Activated naive CD4-positive, alpha-beta T cell treated with Interleukin-2 at 50 U/mL for 16 hours (primary cell): ENCODE measurements at places on chromosomes 1 and 21.

DNA sequence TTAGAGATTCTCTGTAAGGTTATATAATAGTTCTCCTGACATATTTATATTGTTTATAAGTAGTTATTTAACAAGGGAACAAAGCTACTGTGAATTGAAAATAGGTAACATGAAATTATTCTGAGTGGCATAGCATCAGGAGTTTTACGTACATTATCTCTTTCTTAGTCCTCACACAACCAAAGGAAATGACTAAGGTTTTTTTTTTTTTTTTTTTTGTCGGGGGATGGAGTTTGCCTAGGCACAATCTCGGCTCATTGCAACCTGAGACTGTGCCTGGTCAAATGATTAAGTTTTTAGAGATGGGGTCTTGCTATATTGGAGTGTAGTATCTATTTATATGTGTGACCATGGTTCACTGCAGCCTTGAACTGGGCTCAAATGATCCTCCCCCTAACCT is 24.9 kb downstream of the TMED5 start:
- DNase-seq, result no peak

DNA sequence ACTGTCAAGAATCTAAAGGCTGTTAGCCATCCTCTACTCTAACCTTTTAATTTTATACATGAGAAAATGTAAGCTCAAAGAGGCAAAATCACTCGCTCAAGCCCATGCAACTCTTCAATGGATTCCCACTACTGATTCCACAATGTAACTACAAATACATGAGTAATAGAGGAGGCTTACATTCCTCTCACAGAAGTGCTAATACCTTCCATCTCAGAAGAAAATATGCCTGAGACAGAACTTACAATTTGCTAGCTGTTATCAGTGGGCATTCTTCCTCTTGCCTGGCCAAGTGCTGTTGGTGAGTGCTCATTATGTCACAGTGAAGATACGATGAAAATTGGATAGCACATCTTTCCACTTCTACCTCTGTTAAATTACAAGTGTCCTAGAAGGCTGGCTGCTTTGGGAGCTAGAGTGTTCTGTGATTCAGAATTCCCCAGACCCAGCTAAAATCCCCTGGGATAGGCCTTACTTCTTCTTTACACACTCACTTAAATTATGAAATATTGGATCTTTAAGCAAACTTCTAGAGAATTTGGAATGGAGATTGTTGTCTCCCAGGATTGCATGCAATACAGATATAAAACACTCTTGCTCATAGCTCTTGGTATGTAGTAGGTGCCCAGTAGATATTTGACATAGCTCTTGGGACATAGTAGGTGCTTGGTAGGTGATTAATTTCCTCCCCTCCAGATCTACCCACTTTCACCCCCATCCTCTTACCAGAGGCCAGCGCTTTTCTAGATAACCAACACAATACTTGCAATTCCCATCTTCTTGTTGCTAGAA is 24.1 kb downstream of the BCL9 start:
- no peak for DNase-seq

DNA sequence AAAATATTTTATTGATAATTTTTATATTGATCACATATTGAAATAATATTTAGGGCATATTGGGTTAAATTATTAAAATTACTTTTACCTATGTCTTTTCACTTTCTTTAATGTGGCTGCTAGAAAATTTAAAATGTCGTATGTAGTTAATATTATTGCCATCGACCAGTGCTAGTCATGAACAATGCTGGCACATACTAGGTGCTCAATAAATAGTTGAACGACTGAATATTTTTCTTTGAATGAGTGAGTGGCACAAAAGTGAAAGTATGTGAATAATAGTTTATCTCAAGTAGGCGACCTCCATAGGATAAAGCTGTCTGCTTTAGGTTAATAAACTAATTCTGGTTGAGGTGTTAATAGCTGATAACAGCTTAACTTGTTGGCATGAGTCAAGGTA is 150.8 kb upstream of the FGGY start:
- DNase-seq, result no peak

GRCh38 chr1:42170779-42171621 is 6.5 kb upstream of the GUCA2A start:
- no peak for DNase-seq

GRCh38 chr1:206636671-206637070 is 1.3 kb downstream of the DYRK3 start:
- no peak for DNase-seq

- DNase-seq, result peak; percentile 12
Observed at GRCh38 chr1:19042675-19043578, 86.5 kb upstream of the IFFO2 start.

DNA sequence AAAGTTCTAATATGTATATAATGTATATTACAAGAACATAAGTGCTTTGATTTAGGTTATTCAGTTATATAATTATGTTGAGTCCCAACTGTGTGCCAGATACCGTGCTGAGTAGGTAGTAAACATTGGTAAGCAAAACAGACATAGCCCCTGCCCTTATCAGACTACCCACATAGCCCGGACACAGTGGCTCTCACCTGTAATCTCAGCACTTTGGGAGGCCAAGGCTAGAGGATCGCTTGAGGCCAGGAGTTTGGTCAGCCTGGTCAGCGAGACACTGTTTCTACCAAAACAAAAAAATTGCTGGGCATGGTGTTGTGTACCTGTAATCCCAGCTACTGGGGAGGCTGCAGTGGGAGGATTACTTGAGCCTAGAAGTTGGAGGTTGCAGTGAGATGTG is 30.7 kb downstream of the RNF11 start:
- no peak for DNase-seq

- no peak for DNase-seq
Observed at GRCh38 chr1:194717334-194717733, 1530.9 kb upstream of the B3GALT2 start.

- DNase-seq, result no peak
Observed at GRCh38 chr1:230464671-230465070, 38.5 kb upstream of the PGBD5 start.

- DNase-seq, result no peak
Observed at GRCh38 chr1:201399352-201400126, 415 bp upstream of the LAD1 start.

DNA sequence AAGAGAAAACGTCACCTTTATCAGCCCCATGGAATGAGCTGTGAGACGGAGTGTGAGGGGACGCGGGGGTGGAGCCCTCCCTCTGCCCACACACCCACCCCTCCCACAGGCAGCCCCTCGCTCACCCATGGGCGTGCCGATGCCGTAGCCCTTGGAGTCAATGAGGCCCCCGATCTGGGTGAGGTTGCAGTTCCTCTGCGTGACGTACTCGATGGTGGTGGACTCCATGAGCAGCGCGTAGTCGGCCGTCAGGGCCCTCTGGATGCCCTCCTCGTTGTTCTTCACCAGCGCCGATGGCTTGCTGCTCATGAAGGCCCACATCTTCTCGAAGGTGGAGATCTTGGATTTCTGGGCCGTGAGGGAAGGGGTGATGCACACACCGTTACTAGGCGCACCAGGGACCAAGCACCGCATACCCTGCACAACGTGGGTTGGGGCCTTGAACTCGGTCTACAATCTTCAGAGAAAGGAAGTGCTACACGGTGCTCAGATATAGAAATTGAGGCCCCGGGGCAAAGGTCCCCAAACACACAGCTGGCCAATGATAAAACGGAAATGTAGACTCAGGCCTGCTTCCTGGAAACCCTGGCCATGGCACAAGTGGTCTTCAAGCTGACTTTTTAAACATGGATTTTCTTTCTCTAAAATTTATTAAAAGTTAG is 228.2 kb downstream of the GRIK3 start:
- no peak for DNase-seq

DNA sequence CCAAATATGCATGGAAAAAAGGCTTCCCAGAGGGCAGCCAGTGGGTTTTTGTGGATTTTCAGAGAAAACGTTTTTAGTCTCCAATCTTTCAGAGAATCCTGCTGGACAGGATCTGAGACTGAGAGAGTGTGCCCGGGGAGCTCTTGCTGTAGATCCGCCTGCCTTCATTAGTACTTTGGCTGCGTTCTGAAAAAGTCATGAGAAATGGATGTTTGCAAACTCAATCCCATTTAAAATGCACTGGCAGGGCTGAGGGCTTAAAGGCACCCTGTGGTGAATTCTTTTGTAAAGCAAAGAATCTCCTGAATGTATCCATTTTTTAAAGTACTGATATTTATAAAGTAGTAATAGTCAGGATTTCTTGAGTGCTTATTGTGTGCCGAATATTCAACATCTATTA is 22.2 kb downstream of the FOXD2 start:
- DNase-seq, result no peak

DNA sequence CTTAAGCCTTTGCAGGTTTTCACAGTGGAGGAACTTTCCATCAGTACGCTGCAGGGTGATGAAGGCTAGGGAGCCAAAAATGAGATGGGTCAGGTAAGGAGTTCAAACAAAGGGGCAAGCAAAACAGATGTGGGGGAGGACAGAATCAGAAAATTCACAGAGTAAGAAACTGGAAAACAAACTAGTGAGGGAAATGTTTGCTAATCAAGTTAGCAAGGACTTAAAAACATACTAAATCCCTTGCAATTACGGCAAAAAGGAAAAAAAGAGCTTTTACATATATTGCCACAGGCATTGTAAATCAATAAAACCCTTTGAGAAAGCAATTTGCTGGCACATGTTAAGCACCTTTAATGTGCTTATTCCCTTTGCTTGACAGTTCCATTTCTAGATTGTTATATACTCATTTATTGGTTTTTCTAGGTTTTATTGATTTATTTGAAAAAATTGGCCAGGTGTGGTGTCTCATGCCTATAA is 45.8 kb upstream of the SERBP1 start:
- DNase-seq, result no peak

DNA sequence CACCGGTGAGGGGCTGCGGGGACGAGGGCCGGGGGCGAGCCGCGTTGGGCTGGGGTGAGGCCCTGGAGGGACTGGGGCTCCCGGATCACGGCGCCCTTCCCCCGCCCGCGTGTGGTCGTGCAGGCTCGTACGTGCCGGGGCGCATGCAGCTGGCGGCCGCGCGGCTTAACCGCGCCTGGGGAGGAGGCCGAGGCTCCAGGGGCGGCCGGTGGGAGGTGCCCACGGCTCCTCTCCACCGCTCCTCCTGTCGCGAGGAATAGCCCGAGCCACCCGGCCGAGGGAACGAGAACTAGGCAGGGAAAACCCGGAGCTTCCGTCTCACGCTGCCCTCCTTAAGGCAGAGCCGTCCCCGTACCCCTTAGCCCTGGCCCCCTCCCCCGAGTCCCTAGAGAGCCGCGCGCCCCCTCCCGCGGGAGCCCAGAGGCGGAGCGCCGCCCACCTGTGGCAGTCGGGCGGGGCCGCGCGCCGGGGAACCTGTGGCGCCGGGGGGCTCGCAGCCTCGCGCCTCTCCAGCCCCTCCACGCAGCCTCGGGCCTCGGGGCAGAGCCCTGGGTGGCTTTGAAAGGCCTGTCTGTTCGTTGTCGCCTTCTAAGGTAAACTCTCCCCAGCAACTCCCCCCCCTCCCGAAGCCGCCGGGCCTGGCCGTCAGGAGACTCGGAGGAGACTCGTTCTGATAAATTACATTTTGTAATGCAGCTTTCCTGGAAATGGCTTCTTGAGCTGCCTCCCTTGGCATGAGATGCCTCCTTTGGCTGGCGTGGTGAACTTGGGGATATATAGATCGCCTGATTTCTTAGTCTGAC is 746 bp downstream of the AK4 start:
- peak; percentile 36 for DNase-seq

DNA sequence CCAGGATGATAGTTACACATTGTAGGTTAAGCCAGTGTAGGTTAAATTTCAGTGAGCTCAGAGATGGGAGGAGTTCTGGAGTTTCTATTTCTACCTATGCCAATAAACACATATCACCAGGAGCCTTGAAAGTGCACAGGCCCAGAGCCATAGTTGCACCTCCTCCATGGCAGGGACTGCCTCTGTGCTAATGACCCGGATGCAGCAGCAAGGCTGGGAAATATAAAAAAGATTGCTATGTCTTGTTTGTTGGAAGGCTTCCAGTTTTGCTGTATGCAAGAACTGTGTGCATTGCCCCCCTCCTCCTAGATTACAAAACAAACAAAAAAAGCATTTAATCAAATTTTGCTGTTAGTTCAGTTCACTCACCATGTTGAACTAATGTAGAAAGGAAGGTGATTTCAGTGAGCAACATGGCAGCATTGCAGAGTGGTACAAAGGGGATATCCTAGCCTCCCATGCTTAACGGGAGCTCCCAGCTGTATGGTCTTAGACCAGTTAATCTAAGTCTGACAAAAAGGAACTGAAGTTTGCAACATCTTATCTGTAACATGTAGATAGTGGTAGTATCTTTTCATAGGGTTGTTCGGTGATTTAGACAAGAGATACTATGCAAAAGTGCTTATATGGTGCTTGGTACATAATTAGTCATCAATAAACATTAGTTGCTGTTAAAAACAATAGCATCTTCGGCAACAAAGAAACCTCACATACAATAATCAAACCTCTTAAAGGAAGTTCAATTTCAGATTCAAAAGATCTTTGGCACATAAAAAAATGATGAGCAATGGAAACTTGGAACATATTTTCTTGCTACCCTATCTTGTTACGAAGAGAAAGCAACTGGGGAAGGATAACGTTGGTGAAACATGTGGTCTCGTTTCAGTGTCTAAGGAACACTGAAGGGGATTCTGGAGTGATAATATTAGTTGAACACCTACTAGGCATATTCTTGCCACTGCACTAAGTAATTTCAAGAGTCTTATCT is 309.5 kb downstream of the ASTN1 start:
- DNase-seq, result no peak

- DNase-seq, result no peak
Observed at GRCh38 chr1:213122514-213122929, 71.5 kb downstream of the RPS6KC1 start.

DNA sequence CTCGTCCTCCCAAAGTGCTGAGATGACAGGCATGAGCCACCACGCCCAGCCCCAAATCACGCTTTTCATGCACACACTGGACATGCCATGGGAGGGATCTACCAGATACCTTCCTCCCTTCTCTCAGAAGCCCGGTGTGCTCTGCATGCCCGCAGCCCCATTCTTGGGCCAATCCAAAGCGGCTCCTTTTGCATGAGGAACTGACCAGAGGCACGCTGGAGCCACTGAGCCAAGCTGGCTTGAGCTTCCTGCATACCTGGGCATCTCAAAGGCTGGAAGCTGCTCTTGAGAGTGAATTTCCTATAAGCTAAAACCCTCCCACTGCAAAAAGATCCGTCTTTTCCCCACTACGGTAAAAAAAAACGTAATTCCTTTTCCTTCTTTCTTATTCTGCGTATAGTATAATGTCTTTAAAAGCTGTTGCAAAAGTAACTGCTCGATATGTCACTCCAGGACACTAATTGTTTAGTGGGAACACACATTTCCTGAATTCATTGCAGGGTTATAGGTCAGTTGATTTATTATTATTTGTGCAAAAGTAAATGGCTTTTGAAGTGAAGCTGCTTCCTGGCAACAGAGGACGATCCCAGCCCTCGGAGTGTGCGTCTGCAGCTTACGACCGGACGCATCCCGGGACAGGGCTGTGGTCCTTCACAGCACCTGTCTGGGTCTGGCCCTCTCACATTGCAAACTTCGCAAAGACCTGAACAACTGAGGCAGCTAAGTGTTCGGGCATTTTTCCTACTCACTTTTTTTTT is 61.8 kb upstream of the ETS2 start:
- DNase-seq, result no peak
